SK-N-SH (cell line): ENCODE measurements at places on chromosomes 5 and 9.

DNA sequence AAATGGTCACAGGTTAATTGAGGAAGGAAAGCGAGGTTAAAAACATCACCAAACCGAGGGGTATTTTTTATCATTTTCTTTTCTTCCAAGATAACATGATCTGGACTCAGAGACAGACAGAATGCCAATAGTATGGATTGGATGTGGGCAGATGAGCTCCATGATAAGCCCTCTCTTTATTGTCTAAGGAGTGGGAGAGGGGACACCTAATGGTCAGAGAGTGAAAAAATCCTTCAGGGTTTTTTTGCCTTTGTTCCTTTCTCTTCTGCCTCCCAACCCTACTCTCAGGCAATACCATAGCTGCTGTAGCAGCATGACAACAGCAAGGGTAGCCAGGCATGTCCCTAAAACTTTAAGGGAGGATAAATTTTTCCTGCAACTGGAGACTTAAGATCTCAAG is 94.7 kb downstream of the DIRAS2 start:
- no peak for DNase-seq

DNA sequence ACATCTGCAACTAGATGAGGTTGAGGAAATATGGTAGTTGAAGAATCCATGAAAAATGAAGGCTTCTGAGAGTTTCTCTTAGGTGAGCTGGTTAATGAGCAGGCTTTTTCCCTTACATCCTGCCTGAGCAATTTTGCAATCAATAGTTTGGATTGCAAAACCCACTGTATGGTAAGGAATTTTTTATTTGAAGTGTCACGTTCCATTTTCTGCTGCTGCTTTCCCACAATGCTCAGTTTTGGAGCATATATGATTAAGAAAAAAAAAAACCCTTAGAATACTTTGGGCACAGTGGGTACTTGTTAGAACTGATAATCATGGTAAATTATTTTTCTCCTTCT is 144.2 kb downstream of the PCSK1 start:
- DNase-seq: no peak

GRCh38 chr5:168608821-168609220 is 29.7 kb upstream of the PANK3 start:
- no peak for DNase-seq

GRCh38 chr5:96679293-96679692 is 17.1 kb downstream of the CAST start:
- no peak for DNase-seq

- DNase-seq: no peak
These were observed 10.4 kb upstream of the TRIM14 start for GRCh38 chr9:98129451-98129881.

DNA sequence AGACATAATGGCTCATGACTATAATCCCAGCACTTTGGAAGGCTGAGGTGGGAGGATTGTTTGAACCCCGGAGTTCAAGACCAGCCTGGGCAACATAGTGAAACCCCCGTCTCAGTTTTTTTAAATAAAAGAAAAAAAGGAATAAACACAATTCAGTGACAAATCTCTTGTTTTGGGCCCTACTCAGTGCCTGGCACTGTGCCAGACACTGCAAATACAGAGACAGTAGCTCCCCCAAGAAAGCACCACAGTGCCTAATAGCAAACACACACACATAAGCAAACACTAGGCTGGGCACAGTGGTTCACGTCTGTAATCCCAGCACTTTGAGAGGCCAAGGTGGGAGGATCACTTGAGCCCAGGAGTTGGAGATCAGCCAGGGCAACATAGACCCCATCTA is 49.7 kb upstream of the GRHPR start:
- DNase-seq: no peak

GRCh38 chr5:155954701-155955445 is 372.1 kb upstream of the SGCD start:
- DNase-seq: no peak

DNA sequence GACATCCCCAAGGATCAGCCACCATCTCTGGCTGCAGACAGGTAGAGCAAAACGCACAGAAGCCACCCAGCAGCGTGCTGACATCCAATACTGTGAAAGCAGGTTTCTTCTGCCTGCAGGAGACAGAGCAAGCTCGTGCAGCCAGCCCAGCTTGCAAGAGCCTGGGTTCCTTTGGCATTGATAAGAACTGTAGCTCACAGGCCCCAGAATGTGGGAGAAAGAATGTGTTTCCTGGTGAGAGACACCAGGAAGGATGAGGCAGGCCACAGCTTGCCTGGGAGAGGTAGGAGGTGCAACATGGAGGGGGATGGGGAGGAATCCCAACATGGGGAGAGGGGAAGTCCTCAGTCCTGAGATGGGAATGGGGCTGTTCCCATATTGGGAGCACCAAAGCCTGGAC is 34.0 kb upstream of the ARAP3 start:
- no peak for DNase-seq

DNA sequence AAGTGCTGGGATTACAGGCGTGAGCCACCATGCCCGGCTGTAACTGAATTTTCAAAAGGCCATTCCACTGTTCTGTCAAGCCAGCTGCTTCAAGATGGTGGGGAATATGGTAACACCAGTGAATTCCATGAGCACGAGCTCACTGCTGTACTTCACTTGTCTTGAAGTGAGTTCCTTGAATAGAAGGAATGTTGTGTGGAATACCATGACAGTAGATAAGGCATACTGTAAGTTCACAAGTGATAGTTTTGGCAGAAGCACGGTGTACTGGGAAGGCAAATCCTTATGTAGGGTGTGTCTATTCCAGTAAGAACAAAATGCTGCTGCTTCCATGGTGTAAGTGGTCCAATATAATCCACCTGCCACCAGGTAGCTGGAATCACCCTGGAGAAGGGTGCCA is 6.6 kb upstream of the PRXL2C start:
- DNase-seq: no peak

- DNase-seq: no peak
These were observed 17.9 kb upstream of the AFF4 start for GRCh38 chr5:132981288-132981687.

- no peak for DNase-seq
These were observed 675.6 kb downstream of the BRINP1 start for GRCh38 chr9:118693645-118694044.

- DNase-seq: no peak
These were observed 182.8 kb upstream of the SLC27A6 start for GRCh38 chr5:128782446-128782845.

DNA sequence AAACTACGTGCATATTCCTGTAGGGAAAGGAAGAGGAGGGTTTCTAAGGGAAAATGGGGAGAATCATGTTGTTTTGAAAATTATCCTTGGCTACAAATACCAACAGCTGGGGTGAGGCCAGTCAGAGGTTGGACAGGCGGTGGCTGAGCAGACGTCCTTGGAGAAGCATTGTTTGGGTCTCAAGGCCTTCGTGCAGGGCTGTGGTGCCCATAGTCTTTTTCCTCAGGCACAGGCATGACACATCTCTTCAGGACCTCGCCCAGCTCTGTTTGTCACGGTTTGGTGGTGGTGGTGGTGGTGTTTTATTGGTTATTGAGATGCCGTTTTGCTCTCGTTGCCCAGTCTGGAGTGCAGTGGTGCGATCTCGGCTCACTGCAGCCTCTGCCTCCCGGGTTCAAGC is 27.8 kb upstream of the EGFL7 start:
- no peak for DNase-seq

DNA sequence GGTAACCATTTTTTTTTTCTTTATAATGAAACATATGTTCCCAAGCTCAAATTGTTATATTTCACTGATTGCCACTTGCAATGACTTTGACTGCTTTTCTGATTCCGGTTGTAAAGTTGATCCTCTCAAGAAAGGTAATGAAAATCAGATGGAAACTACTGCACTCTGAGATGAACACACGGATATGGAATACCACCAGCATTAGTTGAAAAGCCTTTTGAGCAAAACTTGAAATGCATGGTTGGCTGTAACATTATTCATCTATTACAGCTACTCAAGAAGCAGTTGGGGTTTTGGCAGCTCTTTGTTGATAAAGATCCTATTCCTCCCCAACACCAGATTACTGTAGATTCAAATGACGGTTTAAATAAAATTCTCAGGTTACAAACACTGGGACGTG is 591.6 kb upstream of the DMAC1 start:
- DNase-seq: no peak

- no peak for DNase-seq
These were observed 24.3 kb downstream of the LHX3 start for GRCh38 chr9:136180586-136180985.

DNA sequence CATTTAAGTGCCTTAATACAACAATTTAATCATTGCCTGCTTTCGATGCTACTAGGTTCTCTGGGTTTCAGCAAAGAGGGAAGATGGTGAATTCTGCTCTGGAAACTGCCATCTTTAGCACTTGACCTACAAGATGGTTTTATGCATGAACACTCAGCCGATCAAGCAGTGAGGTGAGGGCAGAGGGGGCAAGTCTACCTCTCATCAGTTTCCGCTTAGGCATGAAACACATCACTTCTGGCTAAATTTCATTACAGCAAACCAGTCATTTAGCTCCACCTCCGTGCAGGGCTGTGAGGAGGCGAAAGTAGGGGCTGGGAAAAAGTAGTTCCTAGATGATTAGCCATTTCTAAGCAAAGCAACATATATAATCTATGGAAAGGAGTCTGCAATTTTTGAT is 1018.0 kb downstream of the CDH18 start:
- no peak for DNase-seq

DNA sequence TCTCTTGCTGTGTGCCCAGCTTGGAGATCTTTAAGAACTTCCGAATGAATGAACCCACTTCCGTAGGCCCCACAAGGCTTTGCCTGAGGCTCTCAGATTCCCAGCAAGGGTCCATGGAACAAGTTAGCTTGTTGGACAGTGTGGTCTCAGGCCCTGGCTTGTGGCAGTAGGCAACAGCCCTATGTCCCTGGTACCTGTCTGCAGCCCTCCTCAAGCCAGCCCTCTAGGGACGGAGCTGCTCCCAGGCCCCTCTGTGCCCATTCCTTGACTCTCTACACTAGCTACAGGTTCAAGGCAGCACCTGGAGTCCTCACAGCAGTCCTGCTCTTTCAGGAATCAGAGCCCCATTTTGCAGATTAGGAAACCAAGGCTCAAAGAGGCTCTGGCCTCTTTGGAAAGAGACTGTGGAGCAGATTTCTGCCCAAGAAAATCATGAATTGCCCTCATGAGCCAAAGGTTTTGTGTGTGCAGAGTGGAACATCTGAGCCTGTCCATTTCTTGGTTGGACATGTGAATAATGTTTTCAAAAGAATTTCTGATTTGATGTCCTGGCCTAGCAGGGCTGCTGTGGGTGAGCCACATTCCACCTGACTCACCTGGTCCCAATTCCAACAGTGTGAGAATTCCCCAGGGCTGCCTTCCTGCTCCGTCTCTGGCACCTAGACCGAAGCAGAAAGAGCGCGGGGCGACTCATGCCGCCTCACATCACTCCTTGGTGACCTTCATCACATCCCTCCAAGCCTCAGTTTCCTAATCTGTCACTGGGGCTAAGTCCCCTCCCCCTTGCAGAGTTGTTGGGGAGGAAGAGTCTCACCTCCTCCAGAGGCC is 131.7 kb downstream of the BARX1 start:
- peak; percentile 2 for DNase-seq

DNA sequence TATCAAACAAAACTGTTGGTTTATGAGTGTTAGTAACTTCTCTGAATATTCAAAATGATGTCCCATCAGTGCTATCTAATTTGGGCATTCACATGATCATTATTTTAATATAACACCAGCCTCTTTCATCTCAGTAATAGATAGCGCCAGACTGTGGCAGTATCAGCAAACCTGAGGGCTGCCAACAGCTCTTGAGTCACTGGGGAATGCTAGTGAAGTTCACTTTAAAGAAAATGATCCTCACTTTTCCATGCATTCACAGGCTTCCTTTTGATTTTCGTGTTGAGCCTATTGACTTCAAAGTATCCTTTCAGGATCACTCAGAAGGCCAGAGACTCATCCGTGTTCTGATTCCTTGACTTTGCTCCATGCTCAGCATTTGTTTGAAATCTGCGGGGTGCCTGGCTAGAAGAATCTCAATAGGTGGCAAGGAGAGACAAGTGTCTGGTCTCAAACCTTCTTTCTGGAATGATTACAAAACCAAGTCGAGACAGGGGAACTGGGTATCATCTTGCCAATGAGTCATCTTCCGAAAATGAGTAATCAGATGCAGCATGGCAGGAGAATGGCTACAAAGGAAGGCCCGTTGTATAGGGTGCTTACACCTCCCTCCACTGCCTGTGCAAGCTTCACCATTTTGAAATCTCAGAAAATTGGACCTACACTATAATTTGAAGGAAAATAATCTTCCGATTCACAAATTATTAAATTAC is 509.1 kb downstream of the RASEF start:
- DNase-seq: no peak
